Psoas muscle (tissue), 8 donors: ENCODE measurements at places on chromosomes 5 and 9. TPM values are rescaled to one million over a fixed set of nuclear protein-coding genes. Genes with fewer than 3 reads are reported as not detected.

- no peaks in the 10 kb centered on the region for H3K27me3 ChIP-seq
- no peak overlapping the region for H3K27ac ChIP-seq
- DNase-seq = no peak
- H3K4me1 ChIP-seq = no peaks in the 10 kb centered on the region
- H3K4me3 ChIP-seq = no peak overlapping the region
These were observed 90.9 kb upstream of the SLCO6A1 start for GRCh38 chr5:102589661-102590060.

CTNNAL1 gene
- 14.1 TPM for polyA plus RNA-seq

SLC6A19 gene
- not detected for polyA plus RNA-seq

GRCh38 chr9:12784461-12785259 is 9.8 kb downstream of the LURAP1L start:
- no peaks in the 10 kb centered on the region for H3K4me1 ChIP-seq
- no peak overlapping the region for H3K4me3 ChIP-seq
- no peaks in the 10 kb centered on the region for H3K27me3 ChIP-seq
- H3K36me3 ChIP-seq = no peaks in the 10 kb centered on the region

- no peak overlapping the region for H3K4me3 ChIP-seq
- H3K27ac ChIP-seq = no peak overlapping the region
- no peaks in the 10 kb centered on the region for H3K27me3 ChIP-seq
- no peaks in the 10 kb centered on the region for H3K4me1 ChIP-seq
- DNase-seq = no peak
- H3K36me3 ChIP-seq = no peaks in the 10 kb centered on the region
These were observed 248.9 kb downstream of the CWC27 start for GRCh38 chr5:65017636-65018035.

- H3K27ac ChIP-seq = no peak overlapping the region
- H3K4me3 ChIP-seq = no peak overlapping the region
- H3K36me3 ChIP-seq = no peaks in the 10 kb centered on the region
- no peaks in the 10 kb centered on the region for H3K4me1 ChIP-seq
These were observed 108.2 kb downstream of the HTR1A start for GRCh38 chr5:63854076-63854475.

- H3K27me3 ChIP-seq = no peaks in the 10 kb centered on the region
- DNase-seq = no peak
- no peaks in the 10 kb centered on the region for H3K36me3 ChIP-seq
- H3K4me3 ChIP-seq = no peak overlapping the region
These were observed 17.5 kb downstream of the OSTF1 start for GRCh38 chr9:75105841-75106240.

GRCh38 chr5:98872674-98873073 is 56.1 kb downstream of the CHD1 start:
- no peaks in the 10 kb centered on the region for H3K4me1 ChIP-seq
- no peak for DNase-seq
- peaks cover 100% of the 10 kb centered on the region for H3K36me3 ChIP-seq
- no peak overlapping the region for H3K4me3 ChIP-seq
- H3K27ac ChIP-seq = no peak overlapping the region
- H3K27me3 ChIP-seq = no peaks in the 10 kb centered on the region

- no peaks in the 10 kb centered on the region for H3K4me1 ChIP-seq
- no peak overlapping the region for H3K4me3 ChIP-seq
- no peak for DNase-seq
- H3K27me3 ChIP-seq = no peaks in the 10 kb centered on the region
These were observed 35.1 kb upstream of the ZFYVE16 start for GRCh38 chr5:80372780-80373179.

- H3K27me3 ChIP-seq = no peaks in the 10 kb centered on the region
- H3K4me1 ChIP-seq = no peaks in the 10 kb centered on the region
- H3K36me3 ChIP-seq = no peaks in the 10 kb centered on the region
- H3K27ac ChIP-seq = no peak overlapping the region
- H3K4me3 ChIP-seq = no peak overlapping the region
- no peak for DNase-seq
These were observed 10.1 kb downstream of the KIF2A start for GRCh38 chr5:62316176-62316502.

GRCh38 chr5:84058561-84058960 is 326.1 kb downstream of the EDIL3 start:
- H3K4me1 ChIP-seq = no peaks in the 10 kb centered on the region
- no peaks in the 10 kb centered on the region for H3K27me3 ChIP-seq
- H3K4me3 ChIP-seq = no peak overlapping the region
- H3K36me3 ChIP-seq = no peaks in the 10 kb centered on the region
- DNase-seq = no peak
- H3K27ac ChIP-seq = no peak overlapping the region

DNA sequence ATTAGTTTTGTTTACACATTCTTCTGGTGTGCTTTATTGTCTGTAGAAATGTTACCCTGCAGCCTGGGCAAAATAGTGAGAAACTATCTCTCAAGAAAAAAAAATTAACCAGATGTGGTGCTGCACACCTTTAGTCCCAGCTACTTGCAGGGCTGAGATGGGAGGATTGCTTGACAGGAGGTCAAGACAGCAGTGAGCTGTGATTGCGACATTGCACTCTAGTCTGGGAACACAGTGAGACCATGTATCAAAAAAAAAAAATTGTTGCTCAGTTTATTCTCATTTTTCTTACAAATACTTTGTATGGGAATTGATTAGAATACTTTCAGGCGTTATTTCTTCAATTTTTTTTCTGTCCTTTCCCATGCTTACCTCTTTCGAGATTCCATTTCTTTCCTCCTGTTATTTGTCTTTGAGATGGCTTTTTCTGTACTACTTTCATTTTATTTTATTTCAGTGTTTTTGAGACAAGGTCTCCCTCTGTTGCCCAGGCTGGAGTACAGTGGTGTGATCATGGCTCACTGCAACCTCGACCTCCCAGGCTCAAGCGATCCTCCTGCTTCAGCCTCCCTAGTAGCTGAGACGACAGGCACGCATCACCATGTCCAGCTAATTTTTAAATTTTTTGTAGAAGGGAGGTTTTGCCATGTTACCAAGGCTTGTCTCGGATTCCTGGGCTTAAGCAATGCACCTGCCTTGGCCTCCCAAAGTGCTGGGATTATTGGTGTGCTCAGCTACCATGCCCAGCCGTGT is 24.9 kb downstream of the TENT2 start:
- no peaks in the 10 kb centered on the region for H3K27me3 ChIP-seq
- DNase-seq = no peak
- H3K27ac ChIP-seq = no peak overlapping the region
- no peaks in the 10 kb centered on the region for H3K4me1 ChIP-seq
- no peaks in the 10 kb centered on the region for H3K36me3 ChIP-seq
